ENCODE measurements at places on chromosomes 3 and 15.

DNA sequence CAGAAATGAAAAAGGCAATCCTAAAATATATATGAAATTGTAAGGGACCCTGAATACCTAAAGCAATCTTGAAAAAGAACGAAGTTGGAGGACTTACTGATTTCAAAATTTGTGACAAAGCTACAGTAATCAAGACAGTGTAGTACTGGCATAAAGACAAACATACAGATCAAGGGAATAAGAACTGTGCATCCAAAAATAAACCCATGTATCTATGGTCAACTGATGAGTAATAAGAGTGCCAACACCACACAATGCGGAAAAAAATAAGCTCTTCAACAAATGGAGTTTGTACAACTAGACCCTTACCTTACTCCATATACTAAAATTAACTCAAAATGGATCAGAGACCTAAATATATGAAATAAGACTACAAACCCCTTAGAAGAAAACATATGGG is 29.6 kb downstream of the GSK3B start:
- no peak for DNase-seq

- no peak for DNase-seq
Observed at GRCh38 chr3:25542492-25543039, 114.5 kb downstream of the RARB start.

- DNase-seq, result no peak
Observed at GRCh38 chr15:41878355-41878699, 15.5 kb downstream of the SPTBN5 start.

GRCh38 chr15:27582726-27583410 is 516.2 kb downstream of the OCA2 start:
- DNase-seq, result no peak

GRCh38 chr15:88316586-88316985 is 60.0 kb upstream of the NTRK3 start:
- DNase-seq, result no peak

DNA sequence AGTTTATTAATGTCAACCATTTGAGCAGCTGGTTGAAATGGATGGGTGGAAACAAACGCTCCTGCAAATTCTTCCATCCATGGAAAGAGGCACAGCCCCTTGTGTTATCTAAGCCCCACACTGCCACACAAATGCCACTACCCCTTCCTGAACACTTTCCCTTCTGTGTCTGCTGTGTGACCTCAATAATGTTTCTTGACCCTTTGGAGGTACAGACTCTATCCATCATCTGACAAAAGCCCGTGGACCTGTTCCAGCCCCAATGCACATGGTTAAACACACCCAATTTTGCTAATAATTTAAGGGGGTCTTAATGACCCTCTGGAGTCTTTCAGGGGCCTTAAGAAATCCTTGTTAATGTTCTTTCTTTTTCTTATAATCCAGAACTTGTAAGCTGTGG is 482.2 kb upstream of the CFAP20DC start:
- no peak for DNase-seq

DNA sequence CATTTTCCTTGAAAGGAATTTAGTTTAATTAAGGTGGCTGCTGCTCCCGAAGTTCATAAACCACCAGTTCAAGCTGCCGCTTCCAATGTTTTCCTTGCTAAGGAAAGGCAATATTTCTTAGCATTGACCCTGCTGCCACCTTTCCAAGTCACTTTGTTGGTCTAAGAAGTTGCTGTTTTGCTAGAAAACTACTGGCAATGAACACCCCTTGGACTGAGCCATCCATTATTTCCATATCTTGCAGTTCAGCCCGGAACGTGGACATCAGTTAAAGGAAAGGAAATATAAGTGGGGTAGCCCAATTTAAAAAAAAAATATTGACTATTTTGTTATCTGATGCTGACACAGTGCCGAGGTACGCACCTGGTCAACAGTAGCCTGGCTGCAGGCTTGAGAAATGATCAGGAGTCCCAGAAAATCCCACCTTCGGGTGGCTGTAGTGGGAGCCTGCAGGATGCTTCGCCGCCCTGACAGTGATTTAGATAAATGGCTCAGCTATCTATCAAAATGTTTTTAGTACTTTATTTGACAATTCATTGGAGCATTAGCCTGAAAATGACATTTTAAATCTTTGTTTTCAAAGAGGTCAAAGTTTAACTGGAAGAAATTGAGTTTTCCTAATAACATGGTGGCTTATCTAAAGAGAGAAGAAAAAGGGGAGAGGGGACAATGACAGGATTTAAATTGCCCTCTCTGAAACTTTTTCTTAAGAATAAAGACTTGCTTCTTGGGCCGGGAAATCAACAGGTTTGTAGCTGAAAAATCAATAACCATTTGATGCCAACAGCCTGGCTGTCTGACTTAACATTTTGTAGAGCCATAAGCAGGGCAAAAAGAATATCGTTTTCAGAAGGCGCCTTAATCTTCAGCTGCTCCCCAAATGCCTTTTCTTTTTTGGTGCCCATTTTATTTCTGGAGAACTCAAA is 1.6 kb downstream of the RARB start:
- DNase-seq, result no peak

GRCh38 chr15:70344666-70345065 is 246.9 kb upstream of the TLE3 start:
- no peak for DNase-seq

GRCh38 chr15:89504166-89504565 is 7.8 kb upstream of the RHCG start:
- no peak for DNase-seq

- DNase-seq, result peak; percentile 60
Observed at GRCh38 chr3:132352556-132353143, 35.4 kb downstream of the ACP3 start.

GRCh38 chr3:195384952-195385351 is 57.9 kb downstream of the ACAP2 start:
- DNase-seq, result no peak

GRCh38 chr3:48558493-48559134 is 2.0 kb upstream of the PFKFB4 start:
- no peak for DNase-seq

DNA sequence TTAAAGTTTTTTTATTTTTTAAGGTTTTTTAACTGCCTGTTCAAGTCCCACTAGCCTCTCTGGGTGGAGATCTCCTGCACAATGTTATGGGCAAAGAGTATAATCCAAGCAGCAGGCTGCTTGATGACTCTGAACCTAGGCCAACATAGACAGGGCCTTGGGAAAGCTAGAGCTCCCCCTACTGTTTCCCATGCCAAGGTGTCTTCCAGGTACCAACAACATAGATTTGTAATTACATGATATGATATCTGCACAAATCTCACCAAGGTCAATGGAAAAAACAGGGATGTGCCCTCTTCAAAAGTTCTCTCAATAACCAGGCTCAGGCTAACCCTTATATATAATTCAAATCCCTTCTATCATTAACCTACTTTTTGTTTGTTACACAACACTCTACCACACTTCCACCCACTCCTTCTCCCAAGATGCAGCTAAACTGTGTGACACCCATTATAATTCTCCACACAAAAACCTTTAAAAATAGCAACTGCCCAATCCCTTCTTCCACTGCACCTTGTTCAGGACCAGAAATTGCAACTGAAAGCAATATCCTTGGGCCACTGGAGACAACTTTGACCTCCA is 43.8 kb downstream of the RBM15B start:
- peak; percentile 28 for DNase-seq

- DNase-seq, result no peak
Observed at GRCh38 chr3:35641920-35642527, 2.7 kb downstream of the ARPP21 start.

- DNase-seq, result no peak
Observed at GRCh38 chr3:148197061-148197460, 500.6 kb upstream of the AGTR1 start.

- no peak for DNase-seq
Observed at GRCh38 chr15:81962482-81962881, 83.3 kb downstream of the MEX3B start.

- DNase-seq, result no peak
Observed at GRCh38 chr3:74357881-74358280, 256.6 kb downstream of the CNTN3 start.

DNA sequence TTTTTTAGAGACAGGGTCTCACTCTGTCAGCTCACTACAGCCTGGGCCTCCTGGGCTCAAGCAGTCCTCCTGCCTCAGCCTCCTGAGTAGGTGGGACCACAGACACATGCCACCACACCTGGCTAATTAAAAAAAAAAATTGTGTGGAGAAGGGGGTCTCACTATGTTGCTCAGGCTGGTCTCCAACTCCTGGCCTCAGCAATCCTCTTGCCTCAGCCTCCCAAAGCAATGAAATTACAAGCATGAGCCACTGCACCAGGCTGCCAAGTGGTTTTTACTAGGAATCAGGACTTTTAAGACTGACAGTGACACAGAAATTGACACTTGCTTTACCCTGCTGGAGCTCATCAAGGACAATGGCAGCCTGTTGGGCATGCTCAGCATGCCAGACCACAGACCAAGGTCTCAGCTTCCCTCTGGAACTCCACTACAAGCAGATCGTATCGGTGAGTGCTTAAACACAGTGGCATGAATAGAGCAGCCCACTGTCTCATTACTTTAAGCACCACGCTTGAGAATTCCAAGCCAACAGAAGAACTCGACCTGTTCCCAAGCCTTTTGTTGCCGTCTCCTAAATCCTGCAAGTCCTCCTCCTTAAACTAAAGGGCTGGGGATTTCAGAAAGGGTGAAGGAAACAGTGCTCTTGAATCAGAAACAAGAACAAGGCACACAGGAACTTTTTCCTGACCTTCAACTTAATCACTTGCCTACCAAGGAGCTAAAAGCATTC is 41.4 kb downstream of the EOMES start:
- no peak for DNase-seq

- no peak for DNase-seq
Observed at GRCh38 chr3:47267490-47267824, 15.1 kb downstream of the KIF9 start.

DNA sequence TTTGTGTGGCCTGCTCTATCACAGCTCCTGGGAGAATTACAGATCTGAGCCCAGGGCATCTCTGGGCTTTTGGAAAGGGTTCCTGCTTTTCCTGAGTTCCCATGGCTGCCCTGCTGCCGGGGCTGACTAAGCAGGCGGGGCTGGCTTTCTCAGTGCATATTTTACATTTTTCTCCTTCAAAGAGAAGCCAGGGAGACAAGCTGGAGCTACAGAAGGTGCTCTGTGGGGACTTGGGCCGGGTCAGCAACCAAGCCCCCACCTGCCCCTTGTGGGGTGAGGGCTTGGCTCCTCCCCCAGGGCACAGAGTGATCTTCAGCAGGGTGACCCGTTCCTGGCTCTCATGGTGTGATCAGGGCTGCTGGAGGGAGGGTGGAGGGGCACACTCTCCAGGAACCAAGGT is 17.4 kb downstream of the ABTB1 start:
- DNase-seq, result no peak

DNA sequence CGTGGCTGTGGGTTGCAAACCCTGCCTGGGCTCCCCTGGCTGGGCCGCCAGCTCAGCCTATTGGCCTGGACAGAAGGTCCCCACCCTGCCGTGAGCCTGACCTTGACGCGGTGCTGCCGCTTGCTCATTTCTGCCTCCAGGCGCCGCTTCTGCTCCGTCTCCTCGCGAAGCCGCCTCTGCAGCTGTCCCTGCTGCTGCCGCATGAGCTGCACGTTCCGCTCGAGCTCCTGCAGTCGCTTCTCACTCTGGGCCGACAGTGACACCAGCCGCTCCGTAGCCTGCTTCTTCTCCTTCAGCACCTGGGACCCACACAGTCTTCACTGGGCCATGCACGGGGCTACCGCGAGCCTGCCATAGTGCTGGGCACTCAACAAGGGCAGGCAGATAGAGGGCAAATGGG is 21.7 kb downstream of the KIF7 start:
- DNase-seq, result no peak

DNA sequence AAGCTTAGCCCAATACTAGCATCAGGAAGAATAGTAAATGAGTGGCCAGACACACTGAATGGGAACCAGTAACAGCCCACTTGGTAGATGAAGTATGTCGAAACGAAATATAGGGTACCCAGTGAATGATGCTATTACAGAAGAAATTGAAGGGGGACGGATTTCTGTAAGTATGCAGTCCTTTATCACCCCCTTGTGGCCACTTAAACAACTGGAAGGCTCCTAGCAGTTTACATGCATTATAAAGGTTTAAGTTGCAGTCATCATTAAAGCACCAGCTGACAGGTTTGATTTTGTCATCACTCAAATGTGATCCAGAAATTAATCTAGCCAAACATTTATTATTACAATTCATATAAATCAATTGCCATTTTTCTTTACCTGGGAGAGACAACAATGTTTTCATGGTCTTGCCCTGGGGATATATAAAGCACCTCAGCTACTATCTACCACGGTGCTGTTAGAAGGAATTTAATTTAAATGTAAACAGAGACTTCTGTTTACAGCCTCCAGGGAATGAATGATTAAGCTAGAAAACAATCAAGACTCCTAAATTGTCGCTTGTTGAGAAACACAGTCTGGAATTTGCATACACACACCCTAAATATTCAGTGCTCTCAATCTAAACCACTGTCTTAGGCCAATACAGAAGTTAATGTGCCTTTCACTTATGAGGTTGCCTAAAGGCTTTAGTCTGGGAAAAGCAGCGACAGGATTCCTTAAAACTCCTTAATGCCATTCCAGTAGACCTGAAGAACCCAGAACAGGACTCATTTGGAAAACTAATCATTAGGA is 7.8 kb downstream of the EIF1B start:
- peak; percentile 30 for DNase-seq

GRCh38 chr15:25170781-25171110 is 216.0 kb downstream of the SNRPN start:
- no peak for DNase-seq

DNA sequence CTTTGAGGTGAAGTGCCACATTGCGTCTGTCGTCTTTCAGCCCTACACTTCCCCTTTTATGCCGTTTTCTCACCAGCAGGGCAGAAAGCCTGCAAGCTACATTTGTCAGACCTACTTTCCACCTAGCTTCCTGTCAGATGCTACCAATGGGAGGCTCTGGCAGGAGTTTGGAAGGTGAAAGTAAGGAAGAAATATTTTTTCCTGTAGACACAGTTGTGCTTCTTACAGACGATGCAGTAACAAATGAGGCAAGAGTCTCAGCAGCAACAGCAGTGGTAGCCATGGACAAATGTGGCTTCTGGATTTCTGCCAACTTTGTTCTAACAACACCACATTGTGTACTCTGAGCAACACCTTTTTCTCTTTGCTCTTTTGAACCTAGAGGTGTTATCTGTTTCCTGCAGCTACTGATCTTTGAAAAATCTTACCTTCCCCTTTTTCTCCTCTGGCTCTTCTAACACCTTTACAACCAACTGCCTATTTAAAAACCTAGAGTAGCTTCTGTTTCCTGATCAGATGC is 70.6 kb upstream of the STT3B start:
- DNase-seq, result no peak

GRCh38 chr15:31316135-31316795 is 10.4 kb upstream of the KLF13 start:
- DNase-seq, result no peak

- no peak for DNase-seq
Observed at GRCh38 chr3:36923981-36924743, 20.7 kb downstream of the TRANK1 start.

DNA sequence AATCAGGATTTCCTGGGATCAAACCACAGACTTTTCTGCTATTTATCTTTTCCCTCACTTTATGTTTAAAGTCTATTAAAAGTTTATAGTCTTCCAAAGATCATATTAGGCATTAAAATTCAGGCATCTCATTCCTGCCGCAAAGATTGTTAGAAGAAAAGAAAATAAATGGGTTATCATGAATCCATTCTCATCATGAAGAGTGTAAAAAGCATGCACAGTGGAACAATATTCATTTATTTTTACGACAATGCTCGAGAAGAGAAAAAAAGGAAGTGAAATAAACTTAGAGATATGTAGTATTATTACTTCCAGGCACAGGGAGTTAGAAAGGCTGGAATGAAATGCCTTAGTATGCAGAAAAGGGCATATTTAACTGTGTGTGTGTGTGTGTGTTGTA is 213.7 kb upstream of the PLSCR5 start:
- no peak for DNase-seq

All from stimulated activated CD4-positive, alpha-beta T cell treated with anti-CD3 and anti-CD28 coated beads, Interleukin-4, amount 100 ng/mL, for 48 hours (primary cell).